ENCODE measurements at places on chromosomes 12 and 14.

DNA sequence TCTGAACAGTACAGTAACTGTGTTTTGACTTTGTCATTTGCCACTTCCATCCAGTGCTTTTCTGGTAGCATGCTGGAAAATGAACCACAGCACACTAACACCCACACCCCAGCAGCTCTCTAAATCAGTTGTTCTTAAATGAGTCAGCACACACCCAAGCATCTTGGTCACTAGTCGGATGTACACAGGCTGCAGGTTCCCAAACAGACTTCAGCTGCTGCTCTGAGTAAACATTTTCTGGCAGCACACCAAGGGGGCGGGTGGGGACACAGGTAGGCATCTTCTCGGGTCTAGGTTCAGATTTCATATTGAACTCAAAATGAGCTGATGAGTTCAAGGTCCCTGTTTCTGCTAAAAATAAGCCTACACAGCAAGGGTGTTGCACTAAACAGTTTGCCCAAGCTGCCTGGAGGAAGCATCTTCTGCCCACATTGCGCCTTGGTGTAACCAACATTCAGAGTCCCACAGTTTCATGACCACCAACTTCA, 39.8 kb downstream of the IFNG start:
- no peak for DNase-seq

GRCh38 chr12:53098354-53098981, 1.0 kb downstream of the IGFBP6 start:
- peak; percentile 6 for DNase-seq

GRCh38 chr12:110849221-110849620, 2.4 kb downstream of the CCDC63 start:
- DNase-seq = no peak

DNA sequence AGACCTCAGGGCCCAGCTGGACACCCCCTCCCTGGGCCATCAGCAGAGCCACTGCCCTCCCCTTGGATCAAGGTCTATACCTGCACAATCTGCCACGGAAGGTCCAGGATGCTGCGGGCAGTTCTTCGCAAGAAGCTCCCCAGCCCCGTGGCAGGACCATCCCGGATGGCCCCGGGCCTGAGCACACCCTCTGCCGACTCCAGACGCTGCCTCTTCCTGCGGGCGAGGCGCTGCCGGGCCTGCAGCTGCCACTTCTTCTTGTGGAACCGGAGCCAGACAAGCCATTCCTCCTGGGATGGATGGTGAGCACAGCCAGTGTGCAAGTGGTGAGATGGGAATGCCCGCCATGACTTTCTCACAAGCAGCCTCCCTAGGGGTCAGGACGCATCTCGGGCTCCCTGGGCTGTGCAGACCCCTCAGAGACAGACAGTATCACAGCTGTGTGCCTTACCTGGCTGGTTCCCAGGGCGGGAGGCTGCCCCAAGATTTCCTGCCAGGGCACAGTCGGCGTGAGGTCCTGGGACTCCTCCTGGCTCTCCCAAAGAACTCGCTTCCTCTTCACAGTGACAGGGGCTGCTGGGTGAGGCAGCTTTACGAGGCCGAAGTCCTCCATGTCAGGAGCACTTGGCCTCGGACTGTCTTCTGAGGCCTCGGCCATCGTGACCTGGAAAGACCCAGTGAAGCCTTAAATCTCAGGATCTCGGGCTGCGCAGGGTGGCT, 30.8 kb downstream of the P2RX2 start:
- DNase-seq = no peak

DNA sequence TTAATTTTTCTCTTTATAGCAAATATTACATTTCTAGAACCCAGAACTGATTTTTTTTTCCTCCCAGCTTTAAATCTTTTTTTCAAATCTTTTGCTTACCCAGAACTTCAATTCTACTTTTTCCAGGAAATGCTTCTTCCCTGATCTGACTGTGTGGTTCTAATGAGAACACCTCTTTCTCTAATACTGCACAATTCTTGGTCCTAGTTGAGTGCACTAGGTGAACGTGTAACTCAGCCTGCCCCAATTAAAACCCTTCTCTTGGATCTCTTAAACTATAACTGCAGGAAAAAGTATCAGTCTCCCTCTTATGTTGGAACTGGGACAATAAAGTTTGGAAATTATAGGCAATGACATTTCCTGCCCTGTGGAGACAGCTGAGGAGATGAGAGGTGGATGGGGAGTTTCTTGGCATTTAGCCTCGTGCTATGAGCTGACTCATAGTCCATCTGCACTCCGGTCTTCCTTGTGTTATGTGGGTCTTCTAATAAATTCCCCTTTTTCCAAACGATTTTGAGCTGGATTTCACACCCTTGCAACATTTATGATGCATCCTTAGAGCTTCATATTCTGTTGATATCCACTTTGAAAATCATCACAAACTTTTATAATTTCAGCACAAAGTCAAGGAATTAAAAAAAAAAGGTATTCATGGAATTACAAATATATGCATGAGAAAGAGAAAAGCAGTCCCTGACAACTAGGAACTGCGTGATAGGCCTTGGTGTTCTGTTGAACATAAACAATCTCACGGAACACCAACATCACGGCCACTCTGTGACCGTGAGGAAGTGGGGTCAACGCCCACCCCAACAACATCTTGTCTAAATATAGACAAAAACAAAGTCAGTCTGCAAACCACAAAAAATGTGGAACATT, 52.4 kb downstream of the BRMS1L start:
- no peak for DNase-seq

GRCh38 chr14:78725086-78725485, 554.9 kb downstream of the NRXN3 start:
- no peak for DNase-seq

DNA sequence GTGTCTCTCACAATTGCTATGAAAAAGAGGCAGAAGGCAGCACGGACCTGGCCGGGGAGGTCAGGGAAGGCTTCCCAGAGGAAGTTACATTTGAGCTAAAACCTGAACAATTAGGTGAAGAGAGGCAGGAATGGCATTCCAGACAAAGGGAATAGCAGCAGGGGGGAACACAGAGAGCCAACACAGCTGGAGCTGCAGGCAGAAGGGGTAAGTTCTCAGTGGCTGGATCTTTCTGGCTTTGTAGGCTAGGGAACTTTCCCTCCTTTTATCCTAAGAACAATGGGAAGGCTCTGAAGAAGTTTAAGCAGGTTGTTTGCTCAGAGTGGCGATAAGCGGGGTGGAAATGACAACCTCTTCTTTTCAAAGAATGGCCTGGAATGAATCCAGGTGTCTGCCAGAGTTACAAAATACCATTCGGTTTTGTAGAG, 100.0 kb downstream of the PRIMA1 start:
- no peak for DNase-seq

DNA sequence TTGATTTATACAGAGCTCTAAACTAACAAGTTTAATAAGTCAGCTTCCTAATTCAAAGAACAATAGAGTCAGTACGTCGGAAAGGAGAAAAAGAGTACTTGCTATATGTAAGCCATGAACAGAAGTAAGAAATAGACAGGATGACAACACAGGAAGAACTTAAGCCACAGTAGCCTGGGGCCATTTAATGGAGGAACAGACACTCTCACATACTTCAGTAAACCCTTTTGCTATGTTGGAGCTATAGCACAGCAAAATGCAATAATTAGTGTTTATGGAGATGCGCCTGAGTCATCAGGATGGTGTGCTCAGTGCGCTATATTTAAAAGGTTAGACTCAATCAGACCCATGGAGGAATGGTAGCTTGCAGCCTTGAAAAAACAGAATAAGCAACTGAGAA, 61.0 kb downstream of the SRGAP1 start:
- no peak for DNase-seq

DNA sequence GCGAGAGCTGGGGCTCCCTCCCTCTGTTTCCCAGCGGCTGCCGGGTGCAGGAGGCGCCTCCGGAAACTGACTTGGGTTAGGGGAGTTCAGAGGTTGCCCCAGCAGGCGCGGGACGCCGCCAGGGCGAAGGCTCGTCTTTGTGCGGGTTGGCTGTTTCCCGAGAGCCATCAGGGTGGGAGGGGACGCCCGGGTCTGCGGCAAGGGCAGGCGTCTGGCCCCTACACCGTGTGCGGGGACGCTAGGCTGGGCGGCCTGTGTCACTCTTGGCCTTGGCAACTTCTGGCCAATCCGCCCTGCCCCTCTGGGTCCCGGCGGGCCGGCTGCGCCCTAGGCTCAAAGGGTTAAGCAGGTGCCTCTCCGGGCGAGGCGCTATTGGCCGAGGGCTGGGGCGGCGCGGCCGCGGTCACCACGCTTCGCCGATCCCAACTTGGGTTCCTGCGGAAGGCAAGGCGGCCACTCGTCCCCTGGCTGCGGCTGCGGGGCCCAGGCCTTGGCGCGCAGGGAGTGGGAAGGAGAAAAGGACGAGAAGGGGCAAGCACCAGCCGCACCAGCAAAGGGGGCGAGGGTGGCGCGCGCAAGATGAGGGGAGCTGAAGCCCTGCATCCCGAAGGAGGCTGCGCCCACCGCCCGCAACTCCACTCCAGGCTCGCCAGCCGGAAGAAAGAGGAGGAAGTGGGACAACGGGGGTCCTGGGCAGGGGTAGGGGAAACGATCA, 5.6 kb upstream of the NPAS3 start:
- DNase-seq = no peak

GRCh38 chr12:101824831-101825230, 5.9 kb downstream of the GNPTAB start:
- DNase-seq = no peak

DNA sequence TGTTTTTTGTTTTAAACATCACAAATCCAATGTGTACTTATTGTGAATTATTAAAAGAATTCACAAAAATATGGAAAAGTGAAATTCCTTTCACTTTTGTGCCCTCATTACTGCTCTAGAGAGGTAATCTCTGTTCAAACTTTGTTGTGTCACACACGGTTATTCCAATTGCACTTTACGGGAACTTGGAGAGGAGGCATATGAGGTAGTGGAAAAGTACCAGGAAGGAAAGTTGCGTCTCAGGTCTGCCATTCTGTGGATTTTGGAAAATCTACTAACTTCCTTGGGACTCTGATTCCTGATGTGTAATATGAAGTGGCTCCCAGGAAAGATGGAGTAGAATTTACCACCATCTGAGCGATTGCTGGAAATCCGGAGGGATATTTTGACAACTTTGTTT, 90.9 kb upstream of the DCN start:
- DNase-seq = no peak

GRCh38 chr12:26157001-26157400, 32.2 kb upstream of the BHLHE41 start:
- no peak for DNase-seq

DNA sequence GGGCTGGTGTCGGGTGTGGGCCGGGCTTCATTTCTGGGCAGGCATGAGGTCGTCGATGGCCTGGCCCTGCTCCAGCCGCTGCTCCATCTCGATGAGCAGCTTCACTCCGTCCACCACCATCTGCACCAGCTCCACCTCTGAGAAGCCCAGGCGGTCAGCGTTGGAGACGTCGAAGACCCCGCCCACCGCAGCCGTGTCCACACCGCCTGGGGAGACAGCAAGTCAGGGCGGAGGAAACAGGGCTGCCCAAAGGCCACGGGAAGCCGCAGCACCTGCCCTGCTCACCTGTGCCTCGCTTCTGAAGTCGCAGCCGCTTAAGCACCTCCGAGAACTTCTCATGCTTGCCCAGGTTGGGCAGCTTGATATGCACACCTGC, 2.8 kb downstream of the CKB start:
- no peak for DNase-seq

DNA sequence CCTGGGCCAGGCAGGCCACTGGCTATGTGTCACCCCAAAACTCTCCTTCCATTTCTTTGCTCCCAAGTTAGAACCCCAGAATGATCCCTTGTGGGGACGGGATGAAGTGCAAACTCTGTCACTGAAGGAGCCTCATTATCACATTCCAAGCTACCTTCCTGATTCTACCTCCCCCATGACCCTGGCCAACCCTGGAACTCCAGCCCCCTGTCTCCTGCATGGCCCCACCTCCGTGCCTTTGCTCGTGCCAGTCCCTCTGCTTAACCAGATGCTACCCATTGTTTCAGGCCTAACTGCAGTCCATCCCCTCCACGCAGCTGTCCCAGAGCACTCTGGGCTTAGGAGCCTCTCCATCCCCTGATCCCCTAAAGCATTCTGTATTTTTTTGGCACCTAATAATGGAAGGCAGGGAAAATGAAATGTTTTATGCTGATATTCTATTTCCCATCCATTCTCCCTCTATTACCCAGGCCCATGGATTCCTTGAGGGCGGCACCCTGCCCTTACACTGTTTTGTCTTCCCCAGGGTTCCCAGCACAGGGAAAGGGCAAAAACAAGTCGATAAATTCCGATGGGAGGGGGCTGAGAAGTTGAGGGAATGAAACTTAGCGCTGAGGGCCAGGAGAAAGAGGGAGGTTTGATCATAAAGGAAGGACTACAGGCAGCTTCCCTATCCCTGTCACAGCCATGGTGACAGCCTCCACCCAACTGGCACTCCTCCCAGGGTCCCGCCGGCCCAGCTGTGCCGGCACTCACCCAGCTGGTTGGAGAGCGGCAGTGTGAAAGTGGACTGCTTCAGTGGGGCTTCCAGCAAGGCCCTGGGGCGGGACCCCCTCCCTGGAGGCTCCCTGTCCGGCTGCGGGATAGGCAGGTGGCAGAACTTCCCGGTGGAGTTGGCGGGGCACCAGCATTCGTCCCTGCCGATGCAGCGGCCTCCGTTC, 58.1 kb downstream of the ISCA2 start:
- no peak for DNase-seq

- DNase-seq = no peak
Observed at GRCh38 chr14:103456167-103456835, 66.3 kb downstream of the CKB start.

DNA sequence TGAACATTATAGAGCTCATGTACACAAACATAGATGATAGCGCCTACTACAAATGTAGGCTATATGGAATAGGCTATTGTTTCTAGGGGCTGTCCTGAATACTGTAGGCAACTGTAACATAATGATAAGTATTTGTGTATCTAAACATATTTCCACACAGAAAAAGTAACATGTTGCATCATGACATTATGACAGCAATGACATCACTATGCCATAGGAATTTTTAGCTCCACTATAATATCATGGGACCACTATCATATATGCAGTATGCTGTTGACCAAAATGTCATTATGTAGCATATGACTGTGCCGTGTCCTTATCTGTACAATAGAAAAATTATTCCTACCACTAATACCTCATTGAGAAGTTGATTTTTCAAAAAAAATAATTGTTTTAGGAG, 96.7 kb upstream of the SSTR1 start:
- DNase-seq = no peak

All from D721Med (cell line).